Endothelial cell of coronary artery (primary cell): ENCODE measurements at places on chromosomes 3 and 15. TPM values are rescaled to one million over a fixed set of nuclear protein-coding genes. Genes with fewer than 3 reads are reported as not detected.

The CRABP1 gene
- not detected in 2 replicates for total RNA-seq

The FBXO45 gene
- total RNA-seq, result 13.4 and 14.0 TPM in 2 replicates

The PRKAR2A gene
- total RNA-seq, result 34.9 and 40.2 TPM in 2 replicates

The SCG3 gene
- under 0.01 TPM in 1 of 2 replicates, not detected in the other for total RNA-seq

The HRG gene
- not detected in 2 replicates for total RNA-seq

The VWA5B2 gene
- total RNA-seq, result under 0.01 TPM in 1 of 2 replicates, not detected in the other

The SMAD6 gene
- 25.6 and 34.0 TPM in 2 replicates for total RNA-seq

The SLC22A14 gene
- total RNA-seq, result 0.09 TPM in 2 replicates

The CCNB2 gene
- 15.2 and 33.4 TPM in 2 replicates for total RNA-seq

The C15orf40 gene
- 11.1 and 17.5 TPM in 2 replicates for total RNA-seq

The CCDC54 gene
- total RNA-seq, result not detected in 2 replicates

The CD86 gene
- under 0.01 TPM in 1 of 2 replicates, not detected in the other for total RNA-seq

The CALML4 gene
- total RNA-seq, result 3.0 TPM in 2 replicates

The ECE2 gene
- total RNA-seq, result not detected in 2 replicates

The COL6A5 gene
- not detected in 2 replicates for total RNA-seq

The NRG4 gene
- total RNA-seq, result not detected in 2 replicates

The GADL1 gene
- 0.45 TPM in 1 of 2 replicates, not detected in the other for total RNA-seq

The ARL13B gene
- total RNA-seq, result 6.7 and 8.9 TPM in 2 replicates

The TP63 gene
- not detected in 2 replicates for total RNA-seq
